Endothelial cell of coronary artery (primary cell): ENCODE measurements at places on chromosomes 7 and 10. TPM values are rescaled to one million over a fixed set of nuclear protein-coding genes. Genes with fewer than 3 reads are reported as not detected.

Gene MKX
- total RNA-seq: 0.09 TPM in 1 of 2 replicates, not detected in the other

Gene GIMAP2
- total RNA-seq: 47.5 and 55.9 TPM in 2 replicates

Gene MGAM2
- total RNA-seq: under 0.01 TPM in 1 of 2 replicates, not detected in the other

Gene NME8
- not detected in 2 replicates for total RNA-seq

Gene CALML5
- not detected in 2 replicates for total RNA-seq

Gene SFMBT2
- total RNA-seq: 0.18 and 0.19 TPM in 2 replicates

Gene HOGA1
- 0.09 and 0.18 TPM in 2 replicates for total RNA-seq

Gene PANK1
- total RNA-seq: 3.1 and 3.7 TPM in 2 replicates

Gene NCOA4
- 202 TPM in 2 replicates for total RNA-seq

Gene SPDYE3
- total RNA-seq: not detected in 2 replicates

Gene ZNF12
- total RNA-seq: 13.3 and 16.1 TPM in 2 replicates

Gene PROSER2
- 4.0 and 5.0 TPM in 2 replicates for total RNA-seq

Gene HABP2
- total RNA-seq: not detected in 2 replicates

Gene C1QL3
- 0.09 and 0.18 TPM in 2 replicates for total RNA-seq

Gene FGFBP3
- 0.09 and 0.19 TPM in 2 replicates for total RNA-seq

Gene CREB5
- 1.7 and 3.5 TPM in 2 replicates for total RNA-seq

Gene MCM7
- total RNA-seq: 51.6 and 123 TPM in 2 replicates

Gene COL28A1
- total RNA-seq: not detected in 2 replicates

Gene ADCY1
- 0.19 and 0.54 TPM in 2 replicates for total RNA-seq

Gene TUBGCP2
- 50.6 and 51.5 TPM in 2 replicates for total RNA-seq

Gene FBH1
- total RNA-seq: 115 and 127 TPM in 2 replicates

Gene RARRES2
- total RNA-seq: 0.09 TPM in 1 of 2 replicates, not detected in the other

Gene DHX32
- 33.4 and 35.7 TPM in 2 replicates for total RNA-seq

Gene CYP3A4
- not detected in 2 replicates for total RNA-seq

Gene GIMAP8
- 38.5 and 60.6 TPM in 2 replicates for total RNA-seq

Gene SLC18A2
- not detected in 2 replicates for total RNA-seq

Gene ZFAND4
- total RNA-seq: 3.5 and 4.8 TPM in 2 replicates

Gene LAMB4
- 0.09 and 0.36 TPM in 2 replicates for total RNA-seq

Gene COL26A1
- not detected in 2 replicates for total RNA-seq

Gene VPS41
- 38.4 and 49.0 TPM in 2 replicates for total RNA-seq

Gene LEP
- total RNA-seq: under 0.01 TPM in 1 of 2 replicates, not detected in the other

Gene CTNNA3
- not detected in 2 replicates for total RNA-seq

Gene ELAPOR2
- total RNA-seq: 8.6 and 8.9 TPM in 2 replicates

Gene ASZ1
- not detected in 2 replicates for total RNA-seq

Gene SUN1
- total RNA-seq: 122 and 169 TPM in 2 replicates

Gene GBX1
- not detected in 2 replicates for total RNA-seq

Gene MBL2
- total RNA-seq: not detected in 2 replicates
